ENCODE measurements at places on chromosomes 7 and 10.
A peak's percentile ranks its signal among the peaks of the same experiment; 100 is the strongest.

DNA sequence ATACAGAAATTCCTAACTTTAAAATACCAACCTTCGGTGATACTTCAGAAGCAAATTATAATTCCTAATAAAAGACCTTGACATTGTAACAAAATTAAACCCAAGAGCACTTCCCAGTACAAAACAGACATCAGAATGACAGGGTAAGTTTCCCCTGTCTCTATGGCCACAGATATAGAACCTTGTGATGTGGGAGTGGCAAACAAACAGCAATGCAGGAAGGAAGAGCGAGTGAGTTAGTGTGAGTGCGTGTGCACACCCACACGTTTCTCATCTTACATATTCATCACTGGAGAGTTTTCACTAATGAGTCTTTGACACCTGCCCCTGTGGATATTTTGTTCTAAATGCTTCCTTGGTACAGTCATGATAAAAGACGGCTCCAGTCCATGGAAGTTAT lies 72.2 kb downstream of the VWC2 start:
- DNase-seq, result no peak

DNA sequence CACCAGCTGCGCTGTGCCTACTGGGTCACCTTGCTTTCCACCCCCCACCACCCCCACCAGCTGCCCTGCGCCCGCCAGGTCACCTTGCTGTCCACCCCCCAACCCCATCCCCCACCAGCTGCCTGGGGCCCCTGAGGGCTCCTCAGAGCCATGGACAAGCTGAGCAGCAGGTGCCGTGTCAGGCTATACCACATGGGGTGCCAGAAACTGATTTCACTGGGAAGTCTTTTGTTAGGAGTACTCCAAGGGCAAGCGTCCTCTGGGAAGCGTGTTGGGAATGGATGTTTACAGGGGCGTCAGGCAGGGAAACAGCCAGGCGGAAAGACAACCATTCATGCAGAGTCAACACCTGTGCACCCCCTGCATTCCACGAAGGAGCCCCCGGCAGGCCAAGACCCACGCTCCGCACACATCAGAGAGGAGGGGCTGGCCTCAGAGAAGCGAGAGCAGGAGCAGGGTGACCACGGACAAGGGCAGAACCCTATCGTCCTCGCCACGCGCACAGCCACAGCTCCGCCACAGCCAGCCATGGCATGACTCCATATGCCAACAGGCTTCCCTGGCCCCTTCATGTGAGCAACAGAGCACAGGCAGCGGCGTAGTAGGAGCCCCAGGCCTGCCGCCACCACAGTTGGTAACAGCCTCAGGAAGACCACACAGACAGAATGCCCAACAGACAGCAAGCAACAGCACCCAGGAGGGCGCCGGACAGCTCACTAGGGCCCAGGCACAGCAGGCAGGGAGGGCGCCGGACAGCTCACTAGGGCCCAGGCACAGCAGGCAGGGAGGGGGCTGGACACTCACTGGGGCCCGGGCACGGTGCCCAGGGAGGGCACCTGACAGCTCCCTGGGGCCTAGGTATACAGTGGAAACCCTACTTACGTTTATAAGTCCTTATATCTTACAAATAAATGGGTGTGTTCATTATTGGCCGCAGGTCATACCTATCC lies 180.8 kb downstream of the MAD1L1 start:
- DNase-seq, result no peak

GRCh38 chr10:80552151-80552646 lies 14.5 kb downstream of the SH2D4B start:
- DNase-seq, result peak; percentile 82

GRCh38 chr10:100962351-100963080 lies 6.8 kb upstream of the SEMA4G start:
- DNase-seq, result no peak

DNA sequence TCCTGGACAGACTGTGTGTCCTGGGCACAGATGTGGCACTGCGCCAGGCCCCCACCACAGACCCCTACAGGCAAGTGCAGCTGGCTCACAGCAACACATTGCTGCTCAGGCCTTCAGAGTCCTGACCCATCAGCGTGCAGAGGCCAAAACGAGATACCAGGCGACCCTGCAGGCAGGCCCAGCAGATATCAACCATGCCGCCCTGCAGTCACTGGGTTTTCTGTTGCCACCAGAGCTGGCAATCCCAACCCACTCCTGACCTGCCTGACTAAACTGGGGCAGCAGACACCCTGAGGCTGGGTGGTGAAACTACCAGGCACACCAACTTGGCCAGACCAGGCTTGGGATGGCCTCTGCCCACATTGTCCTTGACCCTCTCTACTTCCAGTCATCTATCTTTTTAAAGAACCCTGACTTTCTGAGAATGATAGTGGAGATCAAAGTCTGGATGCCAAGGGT lies 20.3 kb downstream of the ZCCHC24 start:
- DNase-seq, result no peak

GRCh38 chr10:69214666-69215131 lies 5.4 kb upstream of the HKDC1 start:
- no peak for DNase-seq

DNA sequence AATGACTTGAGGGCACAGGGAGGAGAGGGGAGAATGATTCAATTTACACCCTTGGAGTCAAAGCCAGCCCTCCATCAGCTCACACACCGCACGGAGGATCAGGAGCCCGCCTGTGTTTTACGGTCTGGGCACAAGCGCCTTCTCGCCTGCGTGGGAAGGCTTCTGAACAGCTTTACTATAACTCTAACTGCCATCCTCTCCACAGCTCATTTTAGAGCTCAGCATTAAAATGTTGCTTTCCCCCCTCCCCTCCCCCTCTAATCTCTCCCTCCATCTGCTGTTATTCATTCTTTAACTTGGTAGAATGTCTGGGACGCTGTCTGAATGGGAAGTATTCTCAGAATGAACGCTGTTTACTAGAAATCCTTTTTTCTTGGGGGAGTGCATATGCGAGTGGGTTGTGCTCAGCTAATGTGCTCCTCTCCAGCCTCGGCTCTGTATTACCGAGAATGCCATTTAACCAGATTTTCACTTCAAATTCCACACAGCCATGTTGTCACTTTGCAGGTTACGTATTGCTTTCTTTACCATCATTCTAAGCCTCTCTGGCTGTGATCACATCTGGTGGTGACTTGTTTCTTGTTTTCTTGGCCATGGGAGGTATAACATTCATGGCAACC lies 140.1 kb downstream of the GFRA1 start:
- DNase-seq, result no peak

All from neuronal stem cell (in vitro differentiated cells).